ENCODE measurements at places on chromosomes 13 and 19.

DNA sequence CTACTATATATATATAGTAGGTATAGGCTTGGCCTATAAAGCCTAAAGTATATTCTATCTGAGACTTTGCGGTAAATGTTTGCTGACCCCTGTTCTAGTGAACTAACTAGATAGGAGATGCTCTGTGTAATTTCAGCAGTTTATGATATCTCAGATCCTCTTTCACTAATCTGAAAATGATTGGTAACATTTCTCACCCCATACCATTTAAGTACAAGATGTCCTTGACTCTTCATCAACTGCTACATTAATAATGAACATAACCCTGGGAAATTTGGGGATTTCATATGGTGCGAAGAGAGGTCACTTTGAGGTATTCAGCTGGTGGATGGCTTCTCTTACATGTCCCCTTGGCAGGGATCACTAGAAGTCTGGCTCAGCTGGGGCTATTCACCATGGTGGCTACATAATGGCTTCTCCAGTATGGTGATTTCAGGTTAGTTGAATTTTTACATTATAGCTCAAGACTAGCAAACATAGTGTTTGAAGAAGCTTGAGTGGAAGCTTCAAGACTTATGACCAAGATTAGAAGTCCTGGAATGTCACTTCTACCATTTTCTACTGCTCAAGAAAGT is 103.6 kb upstream of the MYCBP2 start:
- DNase-seq, result no peak

DNA sequence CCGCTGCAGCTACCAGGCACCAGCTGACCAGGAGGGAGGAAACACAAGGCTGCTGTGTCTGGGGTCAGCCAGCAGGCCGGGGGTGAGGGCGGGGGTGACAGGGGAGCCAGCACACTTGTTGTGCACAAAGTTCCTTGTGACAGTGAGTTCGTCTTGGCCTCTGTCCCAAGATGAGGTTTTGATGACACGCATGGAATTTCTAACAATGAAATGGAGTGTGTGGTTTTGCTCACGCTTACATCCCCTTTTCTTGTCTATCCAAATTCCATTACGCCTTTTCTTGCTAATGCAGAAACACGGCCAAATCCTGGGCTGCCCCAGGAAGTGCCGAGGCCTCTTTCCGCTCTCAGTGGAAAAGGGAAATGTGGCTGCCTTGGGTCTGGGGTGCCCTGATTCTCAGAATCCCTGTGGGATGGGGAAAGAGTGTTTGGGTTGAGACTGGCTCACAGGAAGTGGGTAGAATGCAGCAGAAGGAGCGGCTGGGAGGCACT is 73.8 kb downstream of the GADD45B start:
- DNase-seq, result no peak

DNA sequence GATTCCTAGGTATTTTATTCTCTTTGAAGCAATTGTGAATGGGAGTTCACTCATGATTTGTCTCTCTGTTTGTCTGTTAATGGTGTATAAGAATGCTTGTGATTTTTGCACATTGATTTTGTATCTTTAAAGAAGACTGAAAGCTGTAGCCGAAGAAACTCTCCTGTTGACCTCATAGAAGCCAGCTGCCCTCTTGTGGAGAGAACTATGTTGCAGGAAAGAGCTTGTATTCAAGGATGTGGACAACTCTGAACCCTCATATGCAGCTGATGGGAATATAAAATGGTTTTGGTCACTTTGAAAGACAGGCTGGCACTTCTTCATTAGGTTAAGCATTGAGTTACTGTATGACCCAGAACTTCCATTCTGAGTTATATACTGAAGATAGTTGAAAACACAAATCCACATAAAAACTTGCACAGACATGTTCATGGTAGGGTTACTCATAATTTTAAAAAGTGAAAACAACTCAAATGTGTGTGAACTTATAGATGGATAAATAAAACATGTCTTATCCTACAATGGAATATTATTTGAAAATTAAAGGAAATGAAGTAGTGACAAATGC is 65.8 kb upstream of the SLITRK6 start:
- DNase-seq, result no peak

- no peak for DNase-seq
These were observed 48.9 kb upstream of the PABPC3 start for GRCh38 chr13:25046985-25047511.

DNA sequence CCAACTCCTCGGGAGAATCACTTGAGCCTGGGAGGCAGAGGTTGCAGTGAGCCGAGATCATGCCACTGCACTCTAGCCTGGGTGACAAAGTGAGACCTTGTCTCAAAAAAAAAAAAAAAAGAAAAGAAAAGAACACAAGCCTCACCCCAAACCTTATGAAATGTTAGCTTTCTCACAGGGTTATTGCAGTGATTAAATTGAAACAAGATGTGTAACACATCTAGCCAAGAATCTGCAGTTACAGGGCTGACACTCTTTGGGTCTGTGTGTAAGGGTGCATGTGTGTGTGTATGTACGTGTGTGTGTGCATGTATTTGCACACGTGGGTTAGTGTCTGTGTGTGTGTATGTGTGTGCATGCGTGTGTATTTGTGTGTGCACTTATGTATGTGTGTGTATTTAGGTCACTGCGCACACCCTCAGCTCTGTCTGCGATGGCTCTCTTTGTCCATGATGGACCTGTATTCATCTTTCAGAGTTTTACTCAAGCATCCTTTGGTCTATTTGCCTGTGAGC is 336.3 kb downstream of the UQCRFS1 start:
- DNase-seq, result no peak

GRCh38 chr19:14363183-14364097 is 17.8 kb upstream of the ADGRE5 start:
- DNase-seq, result peak; percentile 46

DNA sequence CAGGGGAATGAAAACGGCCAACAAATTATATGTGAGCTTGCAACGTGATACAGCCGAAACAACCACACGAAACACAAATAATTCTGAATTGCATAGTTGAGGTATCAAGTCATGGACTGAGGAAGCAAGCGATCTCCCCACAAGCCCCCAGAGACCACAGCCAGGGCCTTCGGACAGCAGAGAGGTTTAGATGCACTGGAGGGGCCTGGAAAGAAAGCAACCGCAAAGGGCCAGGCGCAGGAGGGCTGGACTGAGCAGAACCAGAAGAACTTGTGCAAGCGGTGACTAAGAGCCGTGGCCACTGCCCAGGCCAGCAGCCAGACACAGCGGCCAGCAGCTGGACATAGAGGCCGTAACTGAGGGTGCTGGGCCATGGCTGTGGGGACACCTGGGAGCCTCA is 131.4 kb downstream of the TNFRSF19 start:
- no peak for DNase-seq

DNA sequence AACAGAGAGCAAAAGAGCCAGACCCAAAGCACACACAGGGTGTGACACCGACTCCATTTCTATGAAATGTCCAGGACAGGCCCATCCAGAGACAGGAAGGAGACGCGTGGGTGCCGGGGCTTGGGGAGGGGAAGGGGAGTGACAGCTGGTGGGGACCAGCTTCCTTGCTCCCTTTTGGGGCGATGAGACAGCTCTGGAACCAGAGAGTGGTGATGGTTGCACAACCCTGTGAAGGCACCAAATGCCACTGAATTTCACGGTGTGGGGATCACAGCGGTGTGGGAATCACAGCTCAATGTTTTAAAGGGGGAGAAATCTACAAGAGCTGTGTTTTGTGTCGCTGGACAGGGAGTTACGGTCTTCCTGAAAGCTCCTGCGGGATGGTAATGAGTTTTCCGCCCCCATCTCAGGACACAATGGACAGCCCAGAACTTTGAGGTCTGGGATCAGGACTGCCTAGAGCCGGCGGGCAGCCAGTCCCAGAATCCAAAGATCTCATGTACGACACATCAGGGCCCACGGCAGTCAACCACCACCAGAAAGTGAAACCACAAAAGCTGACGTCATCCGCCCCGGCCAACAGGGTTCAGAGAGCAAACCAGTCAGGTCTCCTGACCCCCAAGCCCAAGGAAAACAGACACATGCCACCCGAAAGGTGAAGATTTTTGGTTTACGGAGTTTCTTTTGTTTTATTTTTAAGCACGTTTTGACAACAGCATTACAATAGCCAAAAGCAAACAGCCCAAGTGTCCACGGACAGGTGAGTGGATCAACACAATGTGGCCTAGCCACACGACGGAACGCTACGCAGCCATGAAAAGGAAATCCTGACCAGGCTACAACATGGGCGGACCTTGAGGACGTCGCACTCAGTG is 7.3 kb downstream of the SGTA start:
- DNase-seq, result peak; percentile 77

DNA sequence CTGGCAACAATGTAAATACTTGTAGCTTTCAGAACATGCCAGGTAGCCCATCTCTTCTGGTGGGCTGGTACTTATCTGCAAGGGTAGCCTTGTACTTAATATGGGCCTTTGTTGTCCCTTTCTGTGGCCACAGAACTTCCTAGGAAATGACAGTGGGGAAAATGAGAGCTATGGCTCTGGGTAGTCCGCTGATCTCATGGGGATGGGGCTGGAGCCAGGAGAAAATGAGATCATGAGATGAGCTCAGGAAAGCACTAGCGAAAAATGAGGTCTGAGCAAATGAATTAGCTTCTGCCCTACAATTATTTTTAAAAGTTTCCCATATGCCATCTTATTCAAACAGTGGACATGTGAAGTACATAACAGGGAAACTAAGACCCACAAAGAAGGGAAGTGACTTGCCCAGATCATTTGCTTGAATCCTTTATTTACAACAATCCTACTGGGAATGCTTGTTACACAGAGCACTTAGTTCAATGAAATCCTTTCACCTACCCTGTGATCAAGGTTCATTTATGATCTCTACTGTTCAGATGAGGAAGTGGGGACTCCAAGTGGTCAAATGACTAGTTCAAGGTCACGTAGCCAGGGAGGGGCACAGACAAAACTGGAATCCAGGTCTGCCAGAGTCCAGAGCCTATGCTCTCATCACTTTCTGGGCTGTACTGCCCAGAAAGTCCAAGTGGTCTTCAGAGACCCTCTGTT is 87.1 kb downstream of the PTPRS start:
- DNase-seq, result no peak

DNA sequence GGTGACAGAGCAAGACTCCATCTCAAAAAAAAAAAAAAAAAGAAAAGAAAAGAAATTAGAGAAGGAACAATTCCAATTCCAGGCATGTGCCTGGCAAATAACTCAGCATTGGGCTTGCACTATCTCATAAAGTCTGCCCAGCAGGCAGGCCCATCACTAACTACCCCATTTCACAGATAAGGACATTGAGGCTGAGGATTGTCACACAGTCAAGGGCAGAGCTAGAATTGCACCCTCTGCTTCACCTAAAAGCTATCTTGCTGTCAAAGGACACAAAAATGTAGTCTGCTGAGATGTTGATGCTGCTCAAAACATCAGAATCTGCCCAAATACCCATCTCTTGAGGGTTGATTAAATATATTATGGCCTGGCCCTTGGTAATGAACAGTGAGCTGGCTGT is 20.7 kb upstream of the COLGALT1 start:
- no peak for DNase-seq

DNA sequence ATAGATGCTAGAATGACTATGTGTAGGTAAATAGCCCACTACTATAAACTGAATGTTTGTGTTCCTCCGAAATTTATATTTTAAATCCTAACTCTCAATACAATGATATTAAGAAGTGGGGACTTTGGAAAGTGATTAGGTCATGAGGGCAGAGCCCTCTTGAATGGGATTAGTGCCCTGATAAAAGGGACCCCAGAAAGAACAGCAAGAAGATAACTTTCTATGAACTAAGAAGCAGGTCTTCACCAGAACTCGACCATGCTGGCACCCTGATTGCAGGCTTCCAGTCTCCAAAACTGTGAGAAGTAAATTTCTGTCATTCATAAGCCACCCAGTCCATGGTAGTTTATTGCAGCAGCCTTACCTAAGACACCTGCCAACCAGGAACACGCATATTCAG is 33.9 kb downstream of the OXGR1 start:
- DNase-seq, result no peak

DNA sequence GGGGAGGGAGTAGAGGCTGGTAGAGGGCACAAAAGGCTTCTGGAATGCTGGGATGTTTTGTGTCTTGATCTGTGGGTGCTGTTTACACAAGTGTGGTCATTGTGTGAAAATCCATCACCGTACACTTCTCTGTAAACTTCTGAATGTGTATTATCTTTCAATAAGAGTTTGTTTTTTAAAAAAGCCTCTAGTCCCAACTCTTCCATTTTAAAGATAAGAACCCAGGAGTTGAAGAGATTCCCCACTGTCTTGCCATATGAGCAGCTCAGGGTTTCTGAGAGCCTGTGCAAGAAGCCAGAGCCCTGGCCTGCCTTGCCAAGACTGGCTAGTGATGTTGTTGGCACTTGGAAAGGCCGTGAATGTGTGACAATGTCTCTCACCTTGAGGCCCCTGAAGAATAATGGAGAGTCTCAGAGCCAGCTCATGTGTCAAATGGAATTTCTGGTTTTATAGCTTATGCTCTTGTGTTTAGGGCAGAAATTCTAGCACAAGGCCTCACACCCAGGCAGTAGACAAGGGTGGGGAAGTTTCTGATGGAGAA is 57.5 kb upstream of the NPAS1 start:
- DNase-seq, result no peak

GRCh38 chr19:51751655-51752054 is at the start of gene FPR1:
FPR1 (minus strand) TSS chr19:51751878; CDS start chr19:51746994, 4,884 bp downstream.
- no peak for DNase-seq

- peak; percentile 45 for DNase-seq
These were observed 48.6 kb upstream of the GTF3A start for GRCh38 chr13:27375686-27376326.

Measured in activated CD4-positive, alpha-beta T cell treated with anti-CD3 and anti-CD28 coated beads, Interleukin-2, amount 50 U/mL, for 16 hours (primary cell).